Osteoblast (primary cell): ENCODE measurements at places on chromosomes 7 and 10.

DNA sequence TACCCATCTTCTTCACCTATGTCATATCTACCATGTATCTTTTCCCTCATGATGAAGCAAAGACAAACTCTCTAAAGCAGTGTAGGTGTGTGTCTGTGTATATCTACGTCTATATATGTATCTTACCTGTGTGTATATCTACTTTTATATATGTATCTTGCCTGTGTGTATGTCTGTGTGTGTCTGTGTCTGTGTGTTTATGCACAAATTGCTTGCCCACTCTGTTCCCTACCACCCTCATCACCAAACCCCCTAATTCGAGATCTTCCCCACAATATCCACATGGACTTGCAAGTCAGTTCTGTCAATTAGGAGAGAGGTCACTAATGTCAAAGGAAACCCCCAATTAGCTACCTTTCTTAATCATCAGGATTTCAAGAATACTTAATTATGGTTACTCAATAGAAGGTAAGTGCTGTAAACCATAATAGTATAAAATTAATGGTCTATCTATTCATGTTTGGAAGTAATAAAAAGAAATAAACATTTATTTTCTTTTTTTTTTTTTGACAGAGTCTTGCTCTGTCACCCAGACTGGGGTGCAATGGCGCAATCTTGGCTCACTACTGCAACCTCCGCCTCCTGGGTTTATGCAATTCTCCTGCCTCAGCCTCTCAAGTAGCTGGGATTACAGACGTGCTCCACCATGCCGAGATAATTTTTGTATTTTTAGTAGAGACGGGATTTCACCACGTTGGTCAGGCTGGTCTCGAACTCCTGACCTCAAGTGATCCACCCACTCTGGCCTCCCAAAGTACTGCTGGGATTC lies 43.6 kb downstream of the ANKRD61 start:
- peak; percentile 21 for DNase-seq

- DNase-seq, result peak; percentile 86
These were observed 38.2 kb downstream of the ANTXRL start for GRCh38 chr10:46325021-46325420.

DNA sequence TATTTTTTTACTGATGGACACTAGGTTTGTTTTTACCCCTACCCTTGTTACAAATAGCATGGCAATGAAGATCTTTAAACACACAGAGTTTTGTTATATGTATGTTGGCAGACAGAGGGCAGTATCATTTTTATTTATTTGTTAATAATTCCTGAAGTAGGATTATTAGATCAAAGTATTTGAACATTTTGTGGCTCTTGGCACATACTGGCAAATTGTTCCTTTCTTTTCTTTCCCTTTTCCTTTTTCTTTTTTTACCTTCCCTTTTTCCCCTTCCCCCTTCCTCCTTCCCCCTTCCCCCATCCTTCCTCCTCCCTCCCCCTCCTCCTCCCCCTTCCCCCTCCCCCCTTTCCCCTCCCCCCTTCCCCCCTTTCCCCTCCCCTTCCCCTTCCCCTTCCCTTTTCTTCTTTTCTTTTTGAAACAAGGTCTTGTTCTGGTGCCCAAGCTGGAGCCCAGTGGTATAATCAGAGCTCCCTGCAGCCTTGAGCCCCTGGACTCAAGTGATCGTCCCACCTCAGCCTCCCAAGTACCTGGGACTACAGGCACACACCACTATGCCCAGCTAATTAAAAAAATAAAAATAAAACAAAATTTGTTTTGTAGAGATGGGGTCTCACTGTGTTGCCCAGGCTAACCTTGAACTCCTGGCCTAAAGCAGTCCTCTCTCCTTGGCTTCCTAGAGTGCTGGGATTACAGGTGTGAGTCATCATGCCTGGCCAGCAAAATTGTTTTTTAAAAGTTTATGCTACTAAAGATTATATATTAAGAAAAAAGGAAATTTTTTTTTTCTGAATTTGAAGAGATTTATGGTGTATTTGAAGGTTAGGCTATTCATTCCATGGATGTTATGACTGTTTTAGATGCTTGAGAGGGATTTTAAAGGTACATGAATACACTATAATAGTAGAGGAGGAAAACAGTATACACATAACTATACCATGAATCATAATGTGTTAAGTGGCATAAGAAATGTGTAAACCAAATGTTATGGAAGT lies 39.3 kb downstream of the SEPTIN7 start:
- DNase-seq, result peak; percentile 62

DNA sequence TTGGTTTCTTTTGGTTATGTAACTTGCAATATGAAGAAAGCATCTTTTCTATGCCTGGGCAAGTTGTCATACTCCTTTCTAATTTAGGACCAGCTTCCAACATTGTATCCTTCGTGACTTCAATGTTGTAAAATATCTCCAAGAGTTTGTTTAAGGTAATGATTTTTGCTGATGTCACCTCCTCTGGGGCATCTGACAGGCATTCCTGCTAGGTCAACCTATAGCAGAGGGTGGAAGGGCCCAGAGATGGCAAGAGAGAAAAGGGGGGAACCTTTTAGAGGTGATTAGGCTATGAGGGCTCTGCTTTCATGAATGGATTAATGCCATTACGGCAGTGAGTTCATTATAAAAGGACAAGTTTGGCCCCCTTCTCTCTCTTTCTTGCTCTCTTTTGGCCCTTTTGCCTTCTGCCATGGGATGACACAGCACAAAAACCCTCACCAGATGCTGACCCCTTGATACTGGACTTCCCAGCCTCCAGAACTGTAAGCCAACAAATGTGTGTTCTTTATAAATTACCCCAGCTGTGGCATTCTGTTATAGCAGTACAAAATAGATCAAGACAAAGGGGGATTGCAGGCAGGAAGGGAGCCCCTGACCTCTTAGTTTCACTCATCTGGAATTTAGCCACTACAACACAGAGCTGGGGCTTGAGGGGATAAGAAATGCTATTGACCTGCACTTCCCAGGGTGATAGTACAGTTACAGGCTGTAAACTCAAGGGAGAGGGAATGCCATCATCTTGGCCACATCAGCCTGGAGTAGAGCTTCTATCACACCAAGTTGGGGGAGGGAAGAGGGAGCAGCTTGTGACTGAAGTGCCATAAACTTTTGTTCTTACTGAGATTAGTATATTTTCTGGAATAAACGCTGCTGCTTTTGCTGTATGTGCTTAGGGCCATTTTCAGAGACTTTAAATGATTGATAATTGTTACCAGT lies 195.9 kb downstream of the CFTR start:
- no peak for DNase-seq

- no peak for DNase-seq
These were observed 119.8 kb downstream of the PRPF18 start for GRCh38 chr10:13706604-13707003.

DNA sequence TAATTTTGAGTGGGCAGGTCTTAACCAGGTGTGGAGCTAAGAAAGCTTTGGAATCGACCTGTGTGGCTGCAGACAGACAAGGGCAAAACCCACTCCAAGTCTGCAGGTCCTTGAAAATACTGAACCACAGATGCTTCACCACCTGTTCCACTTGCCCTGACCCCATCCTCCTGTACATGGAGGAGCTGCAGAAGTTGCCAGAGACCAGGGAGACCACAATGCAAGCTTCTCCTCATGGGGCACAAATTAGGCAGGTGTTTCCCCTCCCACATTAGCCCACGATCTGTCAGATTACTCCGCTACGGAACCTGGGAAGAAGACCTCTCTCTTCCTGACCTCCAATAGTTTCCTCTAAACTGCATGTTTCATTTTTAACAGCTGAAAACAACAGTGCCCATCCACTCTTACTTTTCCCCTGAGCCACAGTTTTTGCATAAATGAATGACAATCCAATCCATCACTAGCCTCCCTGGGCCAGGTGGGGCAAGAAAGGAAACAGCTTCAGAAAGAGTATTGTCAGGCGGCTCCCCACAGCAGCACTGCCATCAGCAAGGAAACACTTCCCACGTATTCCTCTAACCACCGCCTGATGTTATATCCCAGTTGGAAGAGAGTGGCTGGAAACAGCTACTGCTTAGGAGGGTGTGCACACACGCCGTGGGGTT lies 141.6 kb downstream of the PRKAG2 start:
- DNase-seq, result peak; percentile 73

- DNase-seq, result no peak
These were observed 20.4 kb upstream of the PIK3AP1 start for GRCh38 chr10:96740579-96741281.

DNA sequence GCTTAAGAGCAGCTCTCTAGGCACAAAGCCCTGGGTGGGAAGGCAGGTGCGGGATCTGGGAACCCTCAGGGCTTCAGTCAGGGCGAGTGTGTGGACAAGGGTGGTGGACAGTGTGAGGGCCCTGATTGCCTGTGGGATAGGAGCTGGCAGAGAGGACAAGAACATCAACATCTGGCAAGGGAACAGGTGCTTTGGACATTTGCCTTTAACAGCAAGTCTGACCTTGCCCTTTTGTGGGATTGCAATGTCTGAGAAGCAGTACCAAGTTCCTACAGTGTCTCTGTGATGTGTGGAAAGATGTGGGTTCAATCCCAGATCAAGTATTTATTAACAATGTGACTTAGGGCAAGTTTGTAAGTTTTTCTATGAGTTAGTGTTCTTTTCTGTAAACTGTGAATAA lies 46.7 kb downstream of the TFAM start:
- peak; percentile 25 for DNase-seq

GRCh38 chr7:67450171-67450570 lies 453.5 kb downstream of the TYW1 start:
- no peak for DNase-seq

DNA sequence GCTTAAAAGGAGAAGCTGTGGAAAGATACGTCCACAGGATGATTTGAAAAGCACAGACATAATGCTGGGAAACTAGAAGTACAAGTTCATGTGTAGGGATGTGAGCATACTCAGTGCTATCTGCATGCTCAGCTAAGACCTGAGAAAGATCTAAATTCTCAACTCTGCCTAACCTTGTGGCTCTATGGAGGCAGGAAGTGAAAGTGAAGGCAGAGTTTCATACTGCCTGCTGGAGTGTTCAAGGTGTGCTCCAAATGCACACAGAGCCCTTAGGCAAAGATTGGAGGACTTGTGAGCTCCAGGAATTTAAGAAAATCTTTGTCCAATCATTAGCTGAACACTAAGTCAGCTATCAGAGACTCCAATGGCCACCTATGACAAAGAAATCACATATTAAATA lies 190.9 kb downstream of the RNLS start:
- DNase-seq, result no peak

DNA sequence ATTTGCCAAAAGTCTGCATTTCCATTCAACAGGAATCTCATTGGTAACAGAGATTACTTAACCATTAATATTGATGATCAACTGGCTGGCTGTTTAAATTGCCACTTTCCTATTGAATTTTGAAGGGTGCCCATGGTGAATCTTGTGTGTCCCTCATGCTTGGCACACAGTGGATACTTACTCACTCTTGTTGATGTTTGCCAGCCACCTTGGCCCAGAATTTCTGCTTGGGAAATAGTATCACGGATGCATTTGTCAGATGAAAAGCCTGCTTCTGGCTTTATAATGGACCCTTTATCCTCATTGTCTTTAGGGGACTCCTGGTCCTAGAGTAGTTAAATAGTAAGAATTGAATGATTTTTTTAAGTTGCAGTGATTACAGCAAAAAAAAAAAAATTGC lies 52.0 kb downstream of the MMRN2 start:
- DNase-seq, result no peak

- DNase-seq, result peak; percentile 59
These were observed 16.3 kb upstream of the BTBD16 start for GRCh38 chr10:122254831-122255230.

DNA sequence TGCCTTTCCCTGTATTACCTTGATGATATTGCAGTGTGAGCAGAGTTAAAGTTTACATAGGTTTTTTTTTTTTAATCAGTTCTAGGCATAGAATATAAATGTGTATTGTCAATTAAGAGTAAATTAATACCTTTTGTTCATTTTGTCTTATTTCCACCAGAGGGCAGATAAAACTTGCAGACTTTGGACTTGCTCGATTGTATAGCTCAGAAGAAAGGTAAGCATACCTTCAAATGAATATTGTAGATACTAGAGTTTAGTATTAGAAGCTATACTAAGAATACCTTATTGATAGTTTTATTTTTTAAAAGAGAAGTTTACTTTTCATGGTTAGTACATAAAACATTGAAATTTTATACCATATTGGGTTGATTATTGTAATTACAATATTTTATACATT lies 86.8 kb downstream of the MPLKIP start:
- DNase-seq, result no peak

GRCh38 chr7:27154901-27155815 lies 1.3 kb downstream of the HOXA7 start:
- DNase-seq, result peak; percentile 82

DNA sequence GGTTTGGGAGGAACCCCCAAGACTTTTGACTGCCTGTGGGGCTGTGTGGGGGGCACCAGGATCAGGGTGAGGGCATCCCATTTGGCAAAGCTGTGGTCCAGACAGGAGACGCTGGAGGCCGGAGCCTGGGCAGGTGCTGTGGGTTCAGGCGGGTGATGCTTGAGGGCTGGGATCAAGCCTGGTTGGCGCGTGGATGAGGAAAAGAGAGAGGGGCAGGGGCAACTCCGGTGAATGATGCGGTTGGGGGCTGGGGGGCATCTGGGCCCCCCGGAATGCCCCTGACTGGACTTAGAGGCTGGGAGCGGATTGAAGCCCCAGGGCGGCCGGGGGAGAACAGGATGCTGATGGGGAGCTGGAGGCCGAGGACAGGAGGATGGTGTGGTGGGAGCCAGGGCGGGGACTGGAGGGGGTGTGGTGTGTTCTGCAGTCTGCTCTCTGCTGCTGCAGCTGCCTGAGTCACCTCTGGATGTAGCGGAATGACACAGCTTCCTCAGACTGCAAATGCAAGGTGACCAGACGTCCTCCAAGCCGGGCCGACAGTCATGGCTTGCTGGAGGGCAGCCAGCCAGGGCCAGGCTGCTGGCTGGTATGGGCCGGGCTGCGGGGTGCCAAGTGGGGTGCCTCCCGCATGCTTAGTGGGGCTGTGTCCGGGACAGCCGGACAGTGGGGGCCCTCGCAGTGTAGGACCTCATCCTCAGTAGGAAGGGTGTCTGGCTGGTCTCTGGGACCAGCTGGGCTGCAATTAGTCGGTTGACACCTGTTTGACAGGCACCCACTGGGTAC lies 3.2 kb downstream of the MAFK start:
- DNase-seq, result peak; percentile 99

GRCh38 chr7:252981-253380 lies 37.0 kb upstream of the FOXL3 start:
- peak; percentile 84 for DNase-seq
